DMS 273 treated with DMSO at 0.1 percent for 48 hours (cell line): ENCODE measurements at places on chromosomes 11 and 22.

DNA sequence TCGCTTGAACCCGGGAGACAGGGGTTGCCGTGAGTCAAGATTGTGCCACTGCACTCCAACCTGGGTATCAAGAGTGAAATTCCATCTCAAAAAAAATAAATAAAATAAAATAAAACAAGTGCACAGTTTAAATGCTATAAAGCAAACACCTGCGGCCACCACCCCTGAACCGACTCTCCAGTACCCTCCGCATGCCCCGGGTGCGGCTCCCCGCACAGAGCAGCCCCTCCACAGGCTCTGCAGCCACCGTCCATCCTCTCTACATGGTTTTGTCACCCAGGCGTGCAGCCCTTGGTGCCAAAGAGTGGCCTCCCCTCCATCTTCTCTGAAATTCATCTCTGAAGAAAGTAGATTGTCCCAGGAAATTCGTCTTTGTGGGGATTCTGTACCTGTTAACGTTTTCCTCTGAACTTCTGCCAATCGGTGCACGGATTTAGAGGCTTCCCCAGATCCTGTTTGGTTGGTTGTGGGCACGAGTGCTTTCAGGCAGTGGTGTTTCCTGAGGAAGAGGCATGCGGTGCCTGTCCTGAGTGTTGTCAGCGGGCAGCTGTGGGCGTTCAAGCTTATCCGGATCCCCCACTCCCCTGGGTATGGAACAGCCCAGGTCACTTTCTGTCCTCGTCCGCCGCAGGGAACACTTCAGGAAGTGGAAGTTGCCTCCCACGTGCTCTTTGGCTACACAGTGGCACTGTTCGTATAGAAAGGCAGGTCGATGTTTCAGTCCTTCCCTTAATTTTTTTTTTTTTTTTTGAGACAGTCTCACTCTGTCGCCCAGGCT is 4.1 kb downstream of the MIOX start:
- no peak for DNase-seq

GRCh38 chr11:61087426-61088119 is 14.7 kb upstream of the CD5 start:
- DNase-seq: no peak

GRCh38 chr22:38468443-38469305 is 778 bp downstream of the KDELR3 start:
- DNase-seq: no peak

- no peak for DNase-seq
These were observed 10.5 kb downstream of the CTSC start for GRCh38 chr11:88327061-88327460.

- DNase-seq: no peak
These were observed 907 bp upstream of the PHLDA2 start for GRCh38 chr11:2929950-2930703.

- DNase-seq: no peak
These were observed 1.5 kb downstream of the CEP295 start for GRCh38 chr11:93663021-93663420.

GRCh38 chr22:48739348-48740085 is 1088.2 kb downstream of the BRD1 start:
- DNase-seq: no peak

- DNase-seq: no peak
These were observed 326.0 kb downstream of the RAB38 start for GRCh38 chr11:87849216-87849615.

DNA sequence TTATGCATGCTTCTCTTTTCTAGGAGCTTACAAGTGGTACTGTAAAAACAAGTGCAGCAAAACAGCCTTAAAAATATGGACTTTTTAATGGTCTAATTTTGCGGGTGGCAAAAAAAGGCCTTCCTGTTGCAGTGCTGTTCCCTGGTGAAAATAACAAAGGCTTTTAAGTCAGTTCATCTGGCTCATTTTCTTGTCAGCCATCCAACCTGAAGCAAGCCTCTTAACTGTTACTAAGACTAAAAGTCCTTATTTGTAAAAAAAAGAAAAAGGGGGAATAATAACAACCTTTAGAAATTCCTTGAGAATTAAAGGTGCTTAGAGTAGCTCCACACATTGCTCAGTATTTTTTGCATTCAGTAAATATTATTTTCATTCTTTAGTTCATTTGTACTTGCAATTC is 200.5 kb upstream of the CHORDC1 start:
- DNase-seq: no peak

GRCh38 chr11:31301549-31302510 is 67.7 kb downstream of the DCDC1 start:
- DNase-seq: no peak

DNA sequence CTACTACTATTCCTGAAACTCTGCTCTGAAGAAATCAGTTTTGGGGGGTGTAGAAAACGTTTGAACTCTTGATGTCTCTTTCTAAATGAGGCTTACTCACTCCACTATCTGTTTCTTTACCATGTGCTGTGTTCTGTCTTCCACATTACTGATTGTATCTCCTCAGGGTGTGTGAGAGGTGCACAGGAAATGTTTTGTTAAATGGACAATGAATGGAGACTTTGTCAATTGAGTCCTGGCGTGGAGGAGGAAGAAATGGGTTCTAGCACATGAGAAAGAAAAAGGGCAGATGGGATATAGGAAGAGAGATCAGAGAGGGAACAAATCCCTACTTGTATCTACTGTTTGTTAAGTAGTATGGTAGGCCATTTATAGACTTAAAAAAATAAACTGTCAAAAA is 577.1 kb upstream of the CCDC90B start:
- DNase-seq: no peak

DNA sequence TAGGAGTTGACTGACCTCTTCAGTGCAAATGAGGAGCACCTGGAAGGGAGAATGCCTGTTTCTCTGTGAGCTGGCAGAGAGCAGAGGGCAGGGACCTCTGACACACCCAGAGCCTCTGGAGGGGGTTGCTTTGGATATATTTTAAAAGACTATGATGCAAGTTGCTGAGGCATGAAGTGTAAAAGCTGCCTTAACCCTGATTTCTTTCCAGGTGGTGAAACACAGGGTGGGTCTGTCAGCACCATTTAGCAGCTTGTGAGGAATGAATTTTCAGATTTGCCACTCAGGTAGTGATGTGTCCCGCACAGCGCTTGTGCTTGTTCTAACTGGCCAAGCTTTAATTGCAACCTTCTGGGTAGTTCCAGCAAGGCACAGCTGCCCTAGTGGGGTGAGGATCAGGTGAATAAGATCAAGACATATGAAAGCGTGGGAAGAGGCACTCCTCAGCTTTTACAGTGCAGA is 90.2 kb downstream of the SWAP70 start:
- no peak for DNase-seq

GRCh38 chr22:19630614-19631013 is 83.7 kb upstream of the SEPTIN5 start:
- DNase-seq: no peak

GRCh38 chr22:36964106-36964505 is 50.7 kb downstream of the CSF2RB start:
- DNase-seq: no peak

DNA sequence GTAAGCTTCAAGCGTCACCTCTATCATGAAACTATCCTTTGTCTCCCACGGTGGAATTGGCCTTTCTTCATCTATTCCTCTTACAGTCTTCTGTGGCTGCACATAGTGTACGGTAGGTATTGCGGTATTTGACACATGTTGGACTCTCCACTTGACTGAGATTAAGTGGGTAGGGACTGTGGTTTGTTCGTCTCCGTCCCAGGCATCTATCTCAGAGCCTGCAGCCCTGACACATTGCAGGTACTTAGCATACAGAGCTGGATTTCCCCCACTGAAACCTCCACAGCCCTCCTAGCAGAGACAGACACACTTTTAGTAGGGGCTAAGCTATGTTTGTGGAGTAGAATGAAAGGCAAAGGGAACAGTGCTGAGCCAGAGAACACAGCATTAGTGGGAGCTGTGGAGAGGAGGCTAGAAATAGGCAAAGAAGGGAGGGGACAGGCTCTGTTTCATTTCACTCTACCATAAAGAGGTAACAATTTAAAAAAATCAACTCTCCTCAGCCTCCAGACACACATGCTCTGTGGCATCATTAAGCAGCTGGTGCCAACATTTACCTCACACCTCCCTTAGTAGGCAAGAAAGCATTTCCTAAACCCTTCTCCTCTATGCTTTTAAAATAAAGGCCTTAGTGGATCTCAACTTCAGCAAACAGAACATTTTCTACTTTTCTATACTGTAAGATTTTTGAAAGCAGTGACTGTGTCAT is 277.5 kb downstream of the KIRREL3 start:
- DNase-seq: no peak

DNA sequence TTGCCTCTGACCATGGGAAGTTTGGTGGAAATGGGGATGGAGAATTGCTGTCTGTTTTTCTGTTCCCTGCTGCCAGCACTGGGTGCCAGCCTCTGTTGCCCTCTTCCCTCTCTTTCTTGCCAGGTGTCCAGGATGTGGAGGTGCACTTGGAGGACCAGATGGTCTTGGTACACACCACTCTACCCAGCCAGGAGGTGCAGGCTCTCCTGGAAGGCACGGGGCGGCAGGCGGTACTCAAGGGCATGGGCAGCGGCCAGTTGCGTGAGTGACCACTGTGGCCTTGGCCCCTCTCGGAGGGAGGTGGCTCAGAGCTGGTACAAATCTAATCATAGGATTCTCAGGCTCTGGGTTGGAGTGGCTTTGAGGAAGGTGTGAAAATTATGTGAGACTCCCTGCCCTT is 6.0 kb downstream of the CCS start:
- no peak for DNase-seq

GRCh38 chr11:33842236-33842915 is 49.5 kb downstream of the LMO2 start:
- DNase-seq: no peak

DNA sequence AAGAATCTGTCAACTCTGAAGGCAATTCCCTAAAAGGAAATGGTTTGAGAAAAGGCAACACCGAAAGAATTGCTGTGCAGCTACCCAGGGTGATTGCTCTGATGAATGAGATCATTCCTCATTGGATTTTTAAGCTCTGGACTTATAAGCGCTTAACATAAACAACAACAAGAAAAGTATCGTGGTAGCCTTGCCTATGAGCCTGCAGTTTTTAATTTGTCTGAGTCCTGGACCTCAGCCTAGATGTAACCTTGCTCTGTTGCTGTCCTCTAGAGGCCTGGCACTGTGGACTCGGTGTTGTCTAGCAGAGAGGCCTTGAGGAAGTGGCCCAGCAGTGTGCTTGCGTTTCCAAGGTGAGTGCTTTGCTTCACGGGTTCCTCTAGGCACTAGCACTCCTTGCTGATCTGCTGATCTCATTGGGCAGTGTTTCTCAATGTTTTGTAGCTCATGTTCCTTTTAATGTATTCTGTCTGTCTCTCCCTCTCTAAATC is 20.4 kb downstream of the CCDC81 start:
- DNase-seq: no peak

GRCh38 chr11:27934830-27935145 is 173.2 kb downstream of the KIF18A start:
- no peak for DNase-seq

DNA sequence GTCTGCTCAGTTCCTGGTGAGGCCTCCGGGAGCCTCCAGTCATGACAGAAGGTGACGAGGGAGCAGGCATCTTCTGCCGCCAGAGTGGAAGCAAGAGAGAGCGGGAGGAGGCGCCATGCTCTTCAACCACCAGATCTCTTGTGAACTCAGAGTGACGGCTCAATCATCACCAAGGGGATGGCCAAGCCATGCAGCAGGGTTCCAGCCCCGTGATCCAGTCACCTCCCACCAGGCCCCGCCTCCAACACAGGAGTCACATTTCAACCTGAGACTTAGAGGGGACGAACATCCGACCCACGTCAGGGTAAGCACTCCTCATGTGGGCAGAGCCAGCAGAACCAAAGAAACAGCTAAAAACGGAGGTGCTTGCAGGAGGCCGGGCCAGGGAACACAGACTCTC is 1470.5 kb downstream of the BRD1 start:
- DNase-seq: no peak

- DNase-seq: no peak
These were observed 83.8 kb upstream of the FIBIN start for GRCh38 chr11:26909991-26910591.

GRCh38 chr22:25680956-25681355 is 61.0 kb upstream of the MYO18B start:
- DNase-seq: no peak

DNA sequence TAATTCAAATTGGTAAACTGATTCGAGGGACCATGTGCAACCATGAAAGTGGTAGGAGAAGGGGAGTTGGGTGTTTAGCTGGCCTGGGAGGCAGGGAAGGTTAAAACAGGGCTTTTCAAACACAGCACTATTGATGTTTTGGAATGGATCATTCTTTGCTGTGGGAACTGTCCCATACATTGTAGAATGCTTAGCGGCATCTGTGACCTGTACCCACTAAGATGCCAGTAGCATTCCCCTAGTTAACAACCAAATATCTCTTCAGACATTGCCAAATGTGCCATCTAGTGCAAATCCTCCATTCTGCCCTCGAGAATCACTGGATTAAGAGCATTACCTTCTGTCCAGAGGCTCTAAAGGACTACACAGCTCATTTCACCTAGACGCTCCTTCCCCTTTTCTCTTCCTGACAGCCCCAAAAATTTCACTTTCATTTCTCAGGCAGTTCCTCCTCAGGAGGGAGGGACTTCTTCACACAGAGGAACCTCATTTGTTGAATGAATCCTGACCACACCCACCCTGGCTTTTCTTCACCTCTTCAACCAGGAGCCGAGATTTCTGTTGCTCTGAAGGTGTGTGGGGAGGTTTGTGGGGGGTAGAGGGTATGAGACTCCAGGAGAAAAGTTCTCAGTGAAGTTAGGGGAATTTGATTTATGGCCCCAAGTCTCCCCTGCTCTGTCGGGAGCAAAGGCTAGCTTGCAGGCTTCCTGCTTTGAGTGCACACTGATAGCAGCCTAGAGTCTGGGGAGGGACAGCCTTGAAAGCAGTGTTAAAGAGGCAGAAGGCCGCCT is at the start of gene TRIM34:
TRIM34 (plus strand) TSS at position 513 of the 791 bp plus-strand sequence. CDS start 7,331 bp downstream, outside the sequence.
- DNase-seq: no peak

DNA sequence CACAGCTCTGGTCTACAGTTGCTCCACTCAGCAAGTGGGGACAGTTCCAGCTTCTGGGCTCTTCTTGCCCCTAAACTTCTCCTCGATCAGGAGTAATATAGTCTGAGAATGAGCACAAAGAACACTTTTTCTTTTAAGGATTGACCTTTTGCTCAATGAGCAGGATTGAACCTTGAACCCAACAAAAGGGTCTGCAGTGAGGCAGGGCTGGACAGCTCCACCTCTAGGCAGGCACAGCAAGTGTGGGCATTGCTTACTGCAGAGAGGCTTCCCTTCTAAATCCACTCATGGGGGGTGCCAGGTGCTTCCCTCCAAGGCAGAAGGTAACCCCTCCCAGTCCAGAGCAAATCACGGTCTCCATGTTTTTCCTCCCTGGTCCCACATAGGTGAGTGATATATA is 279.5 kb downstream of the ST3GAL4 start:
- no peak for DNase-seq

- no peak for DNase-seq
These were observed 10.7 kb upstream of the SESN3 start for GRCh38 chr11:95241681-95242081.

GRCh38 chr11:46200537-46201281 is 76.8 kb upstream of the CREB3L1 start:
- DNase-seq: no peak

DNA sequence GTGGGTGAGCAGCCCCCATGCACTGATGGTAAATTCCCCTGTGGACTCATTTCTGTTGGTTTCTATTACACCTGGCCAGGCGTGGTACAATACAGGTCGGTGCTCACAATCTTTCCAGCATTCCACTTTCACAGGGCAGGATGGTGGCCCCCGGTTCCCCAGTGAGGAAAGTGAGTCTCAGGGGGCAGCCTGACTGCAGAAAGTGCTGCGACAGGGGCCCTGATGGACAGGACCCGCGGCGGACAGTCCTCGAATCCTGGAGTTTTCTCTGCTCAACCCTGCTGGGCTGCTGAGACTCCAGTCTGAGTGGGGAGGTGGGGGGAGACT is 3.1 kb upstream of the PGGHG start:
- no peak for DNase-seq

- no peak for DNase-seq
These were observed 215.8 kb downstream of the CTTN start for GRCh38 chr11:70614034-70614681.
